Right hindlimb (tissue), 1 donor: ENCODE measurements at places on chromosomes 2 and 18.

- no peak for DNase-seq
Observed at GRCh38 chr2:236844711-236845110, 241.0 kb upstream of the COPS8 start.

- DNase-seq, result no peak
Observed at GRCh38 chr18:6255116-6255705, 159.5 kb downstream of the L3MBTL4 start.

GRCh38 chr2:36650031-36650829 lies 46.3 kb upstream of the VIT start:
- no peak for DNase-seq

- DNase-seq, result no peak
Observed at GRCh38 chr2:67666386-67667053, 269.4 kb downstream of the ETAA1 start.

DNA sequence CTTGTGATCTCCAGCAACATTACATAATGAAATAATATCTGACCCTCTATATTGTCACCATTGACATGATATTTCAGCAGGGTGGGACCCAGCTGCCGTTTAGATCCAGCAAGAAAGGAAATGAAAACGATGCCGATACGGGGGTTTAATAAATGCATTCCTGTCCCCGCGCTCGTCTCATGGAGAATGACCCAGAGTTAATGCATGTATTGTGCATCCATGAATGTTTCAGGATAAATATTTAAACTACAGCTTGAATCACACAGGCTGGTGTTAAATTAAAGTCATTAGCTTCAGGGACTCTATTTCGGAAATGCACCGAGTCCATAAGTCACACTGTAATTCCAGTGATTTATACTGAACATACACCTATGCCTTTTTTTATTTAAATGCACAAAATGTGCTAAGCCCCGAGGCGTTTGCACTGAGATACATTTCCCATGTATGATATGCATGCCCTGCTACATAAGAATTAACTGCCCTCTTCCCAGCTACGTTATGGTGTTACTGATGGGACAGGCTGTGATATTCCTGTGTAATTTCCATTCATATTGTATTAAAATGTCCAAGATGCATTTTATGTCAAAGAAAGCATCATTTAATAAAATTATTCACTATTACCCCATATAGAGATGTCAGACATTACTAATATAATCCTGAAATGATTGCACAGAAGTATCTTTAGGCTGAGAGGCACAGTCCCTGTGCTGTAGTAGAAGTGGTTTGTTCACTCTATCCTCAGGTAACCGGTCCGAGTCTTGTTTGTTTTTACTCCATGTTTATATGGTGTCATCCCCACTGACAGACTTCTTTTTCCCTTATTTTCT lies 109.3 kb upstream of the ZNF516 start:
- no peak for DNase-seq

GRCh38 chr2:236912326-236913120 lies 173.2 kb upstream of the COPS8 start:
- DNase-seq, result no peak

DNA sequence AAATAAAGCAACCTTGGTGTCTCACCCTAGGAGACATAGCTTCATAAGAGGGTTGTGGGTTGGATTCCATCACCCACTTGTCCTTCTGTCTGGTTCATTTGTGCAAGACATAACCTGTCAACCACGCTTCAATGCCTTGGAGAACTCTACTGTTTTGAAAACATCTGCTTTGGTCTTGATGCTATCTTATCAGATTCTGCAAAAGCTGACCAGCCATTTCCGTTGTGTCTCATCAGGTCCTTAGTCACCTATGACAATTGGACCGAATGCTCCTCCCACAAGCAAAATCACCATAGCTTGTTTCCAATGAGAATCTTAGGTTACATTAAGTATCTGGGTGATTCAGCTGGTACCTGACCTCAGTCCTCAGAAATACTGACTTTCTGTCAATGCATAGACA lies 35.4 kb downstream of the STAT4 start:
- no peak for DNase-seq

- DNase-seq, result peak; percentile 72
Observed at GRCh38 chr18:47260120-47260923, 8.9 kb upstream of the SKOR2 start.

DNA sequence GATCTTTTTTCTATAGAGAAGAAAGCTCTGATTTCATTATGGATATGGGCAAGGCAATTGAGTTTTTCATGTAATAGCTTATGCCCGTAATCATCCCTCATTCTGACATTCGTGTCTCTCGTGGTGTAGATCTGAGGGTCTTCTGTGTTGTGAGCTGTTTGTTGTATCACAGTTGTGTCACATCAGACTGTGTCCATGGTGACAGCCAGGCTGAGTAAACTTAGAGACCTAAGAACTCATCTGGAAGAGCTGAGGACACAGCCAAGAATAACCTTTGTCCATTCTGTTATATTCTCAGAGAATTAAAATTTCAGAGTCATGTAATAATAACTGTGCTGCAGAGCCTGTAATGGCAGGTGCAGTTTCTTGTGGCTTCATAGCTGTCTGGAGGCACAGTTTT lies 116.5 kb downstream of the ATP9B start:
- DNase-seq, result no peak

DNA sequence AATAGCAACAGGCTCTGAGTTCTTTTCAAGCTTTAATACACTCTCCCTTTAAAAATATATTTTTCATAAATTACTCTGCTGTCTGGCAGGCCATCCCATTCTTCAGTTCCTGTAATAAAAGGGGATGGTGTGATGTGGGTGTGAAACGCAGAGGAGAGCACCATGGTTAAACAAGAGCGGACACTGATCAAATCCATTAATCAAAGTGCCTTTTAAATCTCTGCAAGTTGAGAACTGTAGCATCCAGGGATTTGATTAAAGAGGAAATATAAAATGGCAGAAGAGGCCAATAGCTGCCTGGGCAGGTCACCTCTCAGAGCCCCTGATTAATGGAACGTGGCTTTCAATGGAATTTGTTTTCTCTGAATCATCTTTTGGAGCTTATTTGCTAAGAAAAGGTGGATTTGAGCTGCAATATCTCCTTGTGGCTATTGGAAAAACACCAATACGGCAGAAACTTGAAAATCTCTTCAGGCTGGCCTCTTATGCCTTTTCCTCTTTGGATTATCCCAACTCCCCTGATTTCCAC lies 96.9 kb downstream of the ACTR3 start:
- DNase-seq, result no peak

DNA sequence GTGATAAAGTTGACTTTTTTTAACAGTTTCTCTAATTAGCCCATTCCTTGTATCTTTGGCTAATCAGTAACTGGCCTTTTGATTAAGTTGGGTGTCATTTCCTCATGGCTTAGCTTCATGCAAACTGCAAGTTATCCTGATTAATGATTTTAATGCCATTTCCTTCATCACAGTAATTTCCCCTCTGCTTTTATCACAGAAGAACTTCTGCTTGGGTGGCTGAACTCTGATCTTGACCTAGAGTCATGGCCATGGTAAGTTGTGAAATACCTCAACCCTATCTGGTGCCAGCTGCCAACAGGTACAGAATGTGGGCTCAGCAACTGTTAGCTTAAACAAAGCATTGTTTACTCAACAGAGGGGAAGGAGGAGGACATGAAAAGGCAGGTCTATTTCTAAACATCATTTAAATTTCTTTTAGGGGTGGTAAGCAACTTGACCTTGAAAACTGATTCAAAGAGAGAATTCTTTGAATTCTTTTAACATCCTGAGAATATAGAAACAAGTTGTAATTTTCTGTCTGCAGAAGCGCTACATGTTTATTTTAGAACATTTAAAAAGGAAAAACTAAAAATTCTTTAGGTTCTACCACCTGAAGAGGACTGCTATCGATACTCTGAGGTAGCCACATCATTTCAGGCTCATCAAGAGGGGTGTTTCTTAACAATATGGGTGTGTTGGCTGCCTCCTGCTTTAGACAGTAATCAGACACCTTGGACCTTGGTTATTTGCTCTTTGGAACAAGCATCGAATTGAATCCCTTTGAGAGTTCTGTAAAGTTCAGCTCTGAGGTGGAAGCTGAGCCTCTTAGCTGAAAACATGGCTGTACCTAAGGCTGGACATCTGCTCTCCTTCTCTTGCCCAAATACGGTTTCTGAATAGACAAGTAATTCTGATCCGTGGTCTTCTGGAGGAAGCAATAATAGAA lies 39.7 kb downstream of the ANXA4 start:
- DNase-seq, result no peak

DNA sequence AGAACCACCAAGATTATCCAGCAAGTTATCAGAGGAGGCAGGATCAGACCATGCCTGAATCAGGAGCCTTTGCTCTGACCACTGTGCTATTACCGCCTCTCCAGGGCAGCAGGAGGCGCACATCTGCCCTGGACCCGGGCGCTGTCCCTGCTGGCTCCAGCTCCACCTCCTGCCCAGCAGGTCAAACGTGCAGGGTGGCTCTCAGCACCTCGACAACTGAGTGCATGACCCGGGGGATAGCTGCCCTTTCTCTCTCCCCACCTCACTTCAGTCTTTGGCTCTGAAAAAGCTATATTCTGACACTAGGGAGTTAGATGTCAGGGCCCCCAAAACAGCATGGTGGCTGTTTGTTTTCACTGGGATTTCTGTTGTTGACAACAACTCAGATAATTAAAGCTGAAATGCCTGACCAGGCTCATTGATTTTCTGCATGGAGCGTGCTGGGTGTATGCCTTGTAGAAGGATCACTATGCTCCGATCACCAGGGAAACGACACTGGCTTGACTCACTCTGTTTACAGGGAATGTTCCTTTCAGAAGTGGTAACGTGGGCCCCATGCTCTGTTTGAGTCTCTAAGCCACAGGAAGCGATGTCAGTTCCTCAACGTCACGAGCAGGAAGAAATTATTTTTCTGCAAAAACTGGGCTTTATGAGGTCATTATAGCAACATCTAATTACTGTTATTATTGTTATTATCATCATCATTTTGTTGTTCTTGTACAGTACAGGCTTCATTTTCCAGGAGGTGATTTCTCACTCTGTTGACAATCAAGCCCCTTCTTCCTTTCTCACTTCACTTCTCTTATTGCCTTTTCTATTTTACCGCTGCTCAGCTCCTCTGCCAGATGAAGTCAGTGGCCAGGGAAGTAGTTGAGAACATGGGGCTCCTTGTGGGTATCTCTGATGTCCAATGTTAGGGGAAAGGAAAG lies 125.6 kb downstream of the PLB1 start:
- peak; percentile 88 for DNase-seq

DNA sequence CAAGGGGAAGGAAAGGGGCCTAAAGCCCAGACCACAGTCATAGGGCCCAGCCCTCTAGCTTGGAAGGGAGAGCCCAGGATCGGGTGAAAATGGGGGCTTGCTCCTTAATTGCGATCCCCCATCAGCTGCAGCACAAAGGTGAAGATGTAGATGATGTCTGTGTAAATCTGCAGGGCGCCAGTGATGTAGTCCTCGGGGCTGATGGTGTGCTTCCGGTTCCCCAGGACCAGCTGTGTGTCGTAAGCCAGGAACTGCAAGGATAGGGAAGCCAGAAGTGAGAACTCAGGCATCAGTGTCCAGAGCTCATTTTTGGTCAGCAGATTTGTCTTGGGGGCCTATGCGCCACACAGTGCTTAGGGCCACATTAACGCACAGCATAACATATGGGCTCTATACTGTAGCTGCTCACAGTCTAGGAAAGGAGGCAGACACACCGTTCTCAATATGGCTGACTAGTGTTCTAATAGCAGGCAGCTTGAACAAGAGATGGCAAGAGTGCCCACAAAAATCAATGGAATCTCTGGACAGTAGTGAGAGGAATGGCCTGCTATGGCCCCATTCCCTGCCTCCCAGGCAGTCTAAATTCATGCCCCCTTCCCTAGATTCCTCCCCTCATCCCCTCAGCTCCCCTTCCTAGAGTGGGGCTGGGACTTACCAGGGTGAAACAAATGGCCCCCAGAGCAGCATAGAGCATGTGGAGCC lies 5.2 kb downstream of the PNKD start:
- DNase-seq, result no peak

GRCh38 chr18:50721006-50721405 lies 98.8 kb downstream of the MRO start:
- DNase-seq, result no peak

GRCh38 chr18:74457725-74458421 lies 765 bp upstream of the DIPK1C start:
- DNase-seq, result no peak

DNA sequence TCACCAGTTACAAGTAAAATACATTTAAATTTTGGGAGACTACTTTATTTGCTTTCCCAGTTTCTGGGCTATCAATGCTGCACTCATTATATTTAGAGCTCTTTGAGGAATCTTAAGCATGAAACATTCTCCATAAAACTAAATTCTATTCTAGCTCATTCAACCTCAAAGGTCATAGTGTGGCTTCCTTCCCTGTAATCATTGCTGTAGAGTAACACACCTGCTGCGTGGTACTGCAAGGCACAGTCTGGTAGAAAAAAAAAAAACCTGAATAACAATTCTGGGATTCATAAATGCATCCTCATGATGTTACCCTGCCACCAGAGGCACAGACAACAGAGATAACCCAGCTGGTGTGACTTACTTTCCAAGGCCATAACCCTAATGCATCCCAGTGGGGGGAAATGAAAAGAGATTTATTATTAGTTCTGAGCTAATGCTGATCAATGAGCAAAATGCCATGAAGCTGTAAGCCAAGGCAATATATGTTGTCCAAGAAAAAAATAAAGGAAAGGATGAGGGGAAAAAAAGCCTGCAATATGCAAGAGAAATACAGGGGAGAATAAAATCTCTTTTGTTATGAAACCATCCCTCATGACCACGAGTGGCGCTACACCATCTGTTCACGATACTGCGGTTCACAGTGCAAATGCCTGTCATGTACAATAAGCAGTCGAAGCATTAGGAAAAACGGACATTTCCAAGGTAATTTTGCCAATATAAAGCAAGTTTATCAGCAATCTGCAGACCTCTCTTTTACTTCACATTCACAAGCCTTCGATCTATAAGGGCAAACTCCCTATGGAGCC lies 1481.6 kb upstream of the PIK3C3 start:
- no peak for DNase-seq

DNA sequence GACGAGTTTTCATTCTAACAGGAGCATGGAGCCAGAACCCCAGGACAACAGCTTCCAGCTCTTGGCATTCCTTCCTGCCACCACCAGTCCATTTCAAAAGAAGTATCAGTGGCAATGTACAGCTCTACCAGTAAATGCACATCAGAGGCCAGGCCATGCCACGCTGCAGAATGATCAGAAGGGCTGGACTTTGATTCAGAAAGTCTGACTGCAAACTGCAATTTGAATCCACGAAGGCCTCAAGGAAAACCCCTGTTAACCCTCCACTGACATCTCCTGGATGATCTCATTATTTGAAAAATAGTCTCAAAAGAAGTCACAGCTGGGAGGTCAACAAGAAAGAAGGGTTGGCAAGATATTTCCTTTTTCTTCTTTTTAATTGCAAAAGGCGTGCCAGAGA lies 119.2 kb downstream of the MYO5B start:
- DNase-seq, result no peak

- no peak for DNase-seq
Observed at GRCh38 chr2:173165443-173166238, 90.0 kb downstream of the MAP3K20 start.
